ENCODE measurements at places on chromosomes 16 and 17.

GRCh38 chr16:65600046-65600445, 478.2 kb upstream of the CDH11 start:
- no peak for DNase-seq

DNA sequence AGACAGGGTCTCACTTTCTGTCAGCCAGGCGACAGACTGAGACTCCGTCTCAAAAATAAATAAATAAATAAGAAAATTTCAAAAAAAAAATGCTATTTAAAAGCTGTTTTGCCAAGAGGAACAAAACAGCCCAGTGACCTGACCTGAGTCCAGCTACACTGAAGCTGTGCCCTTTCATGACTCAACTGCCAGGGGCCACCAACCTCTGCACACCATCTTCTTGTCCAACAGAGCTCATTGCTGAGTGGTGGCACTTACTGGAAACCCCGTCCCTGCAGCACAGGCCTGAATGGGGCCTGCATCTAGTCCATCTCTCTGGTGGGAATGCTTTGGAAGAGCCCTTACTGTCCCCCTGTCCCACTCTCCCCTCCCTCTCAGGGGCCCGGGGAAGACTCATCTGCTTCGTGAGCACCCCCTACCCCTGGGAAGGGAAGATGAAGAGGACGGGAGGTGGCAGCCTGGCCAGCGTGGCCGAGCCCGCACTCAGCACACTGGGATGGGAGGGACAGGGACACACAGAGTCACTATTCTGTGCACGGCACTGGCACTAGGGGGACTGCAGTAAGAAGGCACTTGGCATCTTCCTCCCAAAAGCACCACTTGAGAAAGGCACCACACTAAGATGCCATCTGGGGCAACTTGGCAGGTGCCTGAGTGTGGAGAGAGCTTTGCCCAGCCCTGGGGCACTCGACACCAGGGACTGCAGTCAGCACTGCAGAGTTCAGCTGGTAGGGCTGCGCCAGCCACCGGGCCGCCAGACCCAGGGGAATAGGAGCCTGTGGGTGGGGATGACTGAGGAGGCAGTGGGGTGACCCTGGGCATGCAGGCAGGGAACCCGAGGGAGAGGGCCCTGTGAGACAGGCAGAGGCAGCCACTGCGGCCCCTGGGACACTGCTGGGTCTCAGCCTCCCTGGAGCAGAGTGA, 13.5 kb downstream of the FBXO31 start:
- no peak for DNase-seq

GRCh38 chr17:81539961-81540675, 11.9 kb downstream of the FSCN2 start:
- DNase-seq: no peak

DNA sequence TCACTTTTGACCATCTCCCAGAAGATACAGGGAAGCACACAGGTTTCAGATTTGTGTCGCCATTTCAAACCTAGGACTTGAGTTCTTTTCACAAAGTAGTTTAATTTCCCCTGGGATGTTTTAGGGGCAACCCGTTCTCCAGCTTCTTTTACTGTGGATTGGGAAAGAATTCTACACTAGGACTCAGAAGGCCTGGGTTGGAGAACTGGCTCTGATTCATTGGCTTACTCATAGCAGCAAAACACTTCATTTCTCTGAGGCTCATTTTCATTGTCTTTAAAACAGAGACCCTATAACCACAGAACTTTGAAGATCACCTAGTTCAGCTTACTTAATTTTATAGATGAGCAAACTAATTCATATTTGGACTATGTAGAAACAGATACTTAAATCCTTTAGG, 175.9 kb upstream of the SALL1 start:
- DNase-seq: no peak

- no peak for DNase-seq
These were observed 38.5 kb downstream of the IGF2BP1 start for GRCh38 chr17:49035470-49036269.

DNA sequence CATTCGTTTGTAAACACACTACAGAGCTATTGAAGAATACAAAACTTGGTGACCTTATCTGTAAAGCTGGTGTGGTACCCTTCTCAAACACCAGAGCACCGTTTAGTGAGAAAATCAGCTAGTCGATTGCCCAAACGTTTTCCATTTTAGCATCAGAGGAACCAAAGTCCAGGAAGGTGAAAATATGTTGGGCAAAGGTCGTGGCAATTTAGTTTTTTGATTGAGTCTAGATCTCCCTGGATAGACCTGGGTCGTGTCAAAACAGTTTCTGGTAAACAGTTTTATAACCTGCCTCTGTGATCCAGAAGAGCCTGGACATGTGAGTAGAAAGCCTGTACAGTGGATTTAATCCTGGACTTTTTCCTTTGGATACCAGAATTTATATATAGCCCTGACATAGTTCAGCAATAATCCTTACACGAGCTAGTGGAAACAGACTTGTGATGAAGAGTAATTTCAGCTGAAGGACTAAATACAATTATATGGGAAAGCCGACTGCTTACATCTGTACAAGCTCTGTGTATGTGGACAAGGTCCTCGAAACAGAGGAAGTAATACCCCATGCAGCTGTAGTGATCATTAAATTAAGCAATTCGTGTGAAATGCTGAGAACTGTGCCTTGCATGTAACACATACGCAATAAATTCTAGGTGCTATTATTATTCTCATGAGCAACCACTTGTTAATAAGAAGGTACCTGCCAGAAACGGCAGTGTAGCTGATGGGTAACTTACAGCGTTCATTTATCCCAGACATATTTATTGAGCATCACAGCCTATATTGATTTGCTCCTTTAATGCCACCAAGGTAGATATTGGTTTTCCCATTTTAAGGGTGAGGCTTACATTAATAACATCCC, 72.5 kb downstream of the MAP2K6 start:
- no peak for DNase-seq

DNA sequence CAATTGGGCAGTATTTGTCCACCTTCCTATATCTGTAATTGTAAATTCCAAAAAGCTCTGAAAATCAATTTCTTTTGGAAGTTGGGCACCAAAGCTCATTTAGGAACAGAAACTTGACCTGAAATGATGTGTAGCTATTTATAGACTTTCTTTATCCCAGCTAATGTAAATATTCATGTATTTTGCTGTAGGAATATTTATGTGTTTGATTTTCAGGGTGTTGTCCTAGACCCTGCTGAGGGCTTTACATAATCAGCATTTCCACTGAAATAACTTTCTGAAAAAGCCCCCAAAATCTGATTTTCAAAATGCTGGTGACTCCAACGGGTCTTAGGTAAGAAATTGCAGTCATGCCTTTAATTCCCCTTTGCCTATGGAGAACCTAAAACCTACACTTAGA, 4.1 kb downstream of the RBFOX1 start:
- no peak for DNase-seq

- DNase-seq: no peak
These were observed 16.2 kb downstream of the SMTNL2 start for GRCh38 chr17:4600563-4600962.

GRCh38 chr16:13839577-13839976, 80.4 kb upstream of the ERCC4 start:
- no peak for DNase-seq

DNA sequence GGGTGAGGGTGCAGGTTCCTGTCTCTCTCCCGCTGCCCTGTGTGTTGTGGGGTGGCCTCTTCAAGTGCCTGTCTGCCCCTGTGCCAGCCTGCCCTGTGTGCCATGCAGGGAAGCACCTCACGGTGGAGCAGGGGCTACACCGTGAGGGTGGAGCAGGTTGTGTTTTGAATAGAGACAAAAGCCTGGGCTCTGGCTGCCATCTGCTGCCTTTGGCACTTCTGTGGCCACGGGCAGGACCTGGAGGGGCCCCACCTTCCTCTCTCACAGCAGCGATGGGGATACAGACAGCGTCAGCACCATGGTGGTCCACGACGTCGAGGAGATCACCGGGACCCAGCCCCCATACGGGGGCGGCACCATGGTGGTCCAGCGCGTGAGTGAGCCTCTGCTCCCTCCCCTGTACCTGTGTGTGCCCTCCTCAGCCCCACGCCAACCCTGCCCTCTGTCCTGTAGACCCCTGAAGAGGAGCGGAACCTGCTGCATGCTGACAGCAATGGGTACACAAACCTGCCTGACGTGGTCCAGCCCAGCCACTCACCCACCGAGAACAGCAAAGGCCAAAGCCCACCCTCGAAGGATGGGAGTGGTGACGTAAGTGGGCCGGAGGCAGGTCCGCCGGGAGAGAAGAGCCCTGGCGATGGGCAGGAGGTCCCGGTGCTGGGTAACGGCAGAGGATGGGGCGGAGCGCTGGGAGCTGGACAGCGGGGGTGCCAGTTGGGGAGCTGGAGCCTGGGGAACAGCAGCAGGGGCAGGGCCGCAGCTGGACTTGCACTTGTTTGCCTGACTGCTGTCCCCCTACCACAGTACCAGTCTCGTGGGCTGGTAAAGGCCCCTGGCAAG, 5.4 kb upstream of the C17orf107 start:
- no peak for DNase-seq

- no peak for DNase-seq
These were observed 10.2 kb downstream of the MARCHF10 start for GRCh38 chr17:62797959-62798358.

- no peak for DNase-seq
These were observed 216.9 kb upstream of the GSE1 start for GRCh38 chr16:85395913-85396878.

GRCh38 chr17:36701429-36702099, 100.2 kb downstream of the MRM1 start:
- no peak for DNase-seq

- no peak for DNase-seq
These were observed 36.9 kb downstream of the SOCS3 start for GRCh38 chr17:78322858-78323455.
